ENCODE measurements at places on chromosomes 2 and 18.

GRCh38 chr2:158214431-158214830 lies 112.8 kb downstream of the UPP2 start:
- no peak for DNase-seq

DNA sequence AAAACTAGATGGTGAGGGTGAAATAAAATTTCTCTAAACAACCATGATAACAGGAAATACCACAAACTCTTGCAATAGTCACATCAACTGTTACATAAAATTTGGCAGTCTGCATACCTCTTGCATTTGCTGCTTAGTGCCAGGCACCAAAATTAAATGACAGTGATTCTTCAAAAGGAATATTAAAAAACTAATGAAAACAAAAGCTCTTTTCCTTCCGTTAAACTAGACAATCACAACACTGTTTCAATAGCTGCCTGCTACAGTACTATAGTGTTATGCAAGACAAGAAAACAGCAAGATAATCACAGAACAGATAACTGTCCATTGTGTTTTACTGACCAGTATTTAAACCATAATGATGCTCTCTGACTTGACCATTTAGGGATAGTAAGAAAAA lies 239.0 kb upstream of the SMAD7 start:
- no peak for DNase-seq

GRCh38 chr18:58856881-58857280 lies 7.8 kb upstream of the ZNF532 start:
- DNase-seq: no peak

DNA sequence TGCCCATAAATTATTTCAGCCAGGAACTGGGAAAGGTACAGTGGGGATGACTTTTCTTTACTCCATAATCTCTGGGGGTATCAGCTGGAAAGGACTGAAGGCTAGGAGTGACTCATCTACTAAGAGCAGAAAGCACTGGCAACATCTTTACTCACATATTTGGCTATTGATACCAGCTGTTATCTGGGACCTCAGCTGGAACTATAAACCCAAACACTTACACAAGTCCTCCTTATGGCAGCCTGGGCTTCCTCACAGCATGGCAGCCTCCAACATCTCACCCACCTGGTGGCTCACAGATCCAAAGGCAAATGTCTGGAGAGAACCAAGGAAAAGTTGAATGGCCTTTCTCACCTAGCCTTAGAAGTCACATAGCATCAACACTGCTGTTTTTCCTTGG lies 379.0 kb upstream of the RND3 start:
- DNase-seq: no peak

DNA sequence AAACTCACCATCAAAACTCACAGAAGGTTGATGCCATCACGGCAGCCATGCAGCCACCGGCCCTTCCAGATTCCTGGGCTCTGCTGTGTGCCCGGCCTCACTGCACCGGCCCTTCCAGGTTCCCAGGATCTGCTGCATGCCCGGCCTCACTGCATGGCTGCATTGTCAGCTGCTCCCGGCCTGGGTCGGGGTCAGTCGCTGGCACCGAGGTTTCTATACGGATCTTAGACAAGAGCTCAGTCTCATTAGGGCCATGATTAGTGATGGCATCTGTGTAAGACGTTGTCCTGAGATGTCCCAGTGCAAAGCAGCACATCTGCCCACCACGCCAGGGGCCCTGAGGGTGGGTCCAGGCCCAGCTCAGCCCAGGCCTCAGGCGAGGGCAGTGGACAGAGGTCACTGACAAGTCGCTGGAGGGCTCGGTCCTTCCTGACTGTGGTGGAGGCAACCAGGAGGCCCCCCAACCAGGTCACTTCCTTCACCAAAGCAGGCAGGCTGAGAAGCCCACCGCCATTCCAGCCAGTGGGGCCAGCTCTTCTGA lies 29.4 kb downstream of the TMEM18 start:
- no peak for DNase-seq

GRCh38 chr2:186543561-186544131 lies 46.2 kb upstream of the ITGAV start:
- DNase-seq: no peak
